Endothelial cell of umbilical vein (primary cell): ENCODE measurements at places on chromosomes 2 and 18.

DNA sequence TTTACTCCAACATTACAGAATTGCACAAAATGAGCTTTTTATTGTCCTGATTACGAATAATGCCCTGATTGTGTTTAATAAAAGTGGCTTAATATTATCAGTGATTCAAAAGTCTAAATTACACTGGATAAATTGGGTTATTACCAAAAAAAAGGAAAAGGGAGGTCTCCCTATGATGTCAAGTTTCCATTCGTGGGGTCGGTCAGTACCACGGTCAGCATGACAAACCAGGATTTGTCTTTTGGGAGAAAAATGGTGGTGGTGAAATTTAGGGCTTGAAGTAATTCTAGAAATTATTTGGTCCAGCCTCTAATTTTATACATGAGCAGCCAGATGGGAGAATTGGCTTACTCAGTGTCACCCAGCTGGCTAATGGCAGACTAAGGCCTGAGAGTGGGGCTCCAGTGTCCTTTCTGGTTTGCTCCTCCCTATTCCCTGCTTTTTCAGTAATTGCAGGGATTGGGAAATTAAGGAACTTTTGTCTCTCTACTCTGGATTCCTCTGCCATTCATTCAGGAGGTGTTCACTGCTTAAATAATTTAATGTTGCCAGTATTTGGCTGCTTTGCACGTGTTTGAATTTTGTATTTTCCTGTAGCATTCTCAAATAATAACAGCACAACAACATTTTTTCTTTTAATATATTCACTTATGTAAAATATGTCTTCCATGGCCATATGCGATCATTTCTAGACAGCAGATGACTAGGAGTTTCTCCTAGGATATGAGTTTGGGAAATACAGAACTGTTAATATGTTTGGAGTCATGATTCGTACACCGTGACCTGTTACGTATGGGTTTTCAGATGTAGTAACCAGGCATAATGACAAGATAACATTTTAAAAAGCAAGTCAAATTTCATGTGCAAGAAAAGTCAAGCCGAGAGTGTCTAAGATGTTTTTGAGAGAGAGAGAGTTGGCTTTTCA, 128.9 kb upstream of the NOSTRIN start:
- DNase-seq, result no peak

- DNase-seq, result no peak
Observed at GRCh38 chr2:52340171-52340570, 1308.2 kb upstream of the NRXN1 start.

DNA sequence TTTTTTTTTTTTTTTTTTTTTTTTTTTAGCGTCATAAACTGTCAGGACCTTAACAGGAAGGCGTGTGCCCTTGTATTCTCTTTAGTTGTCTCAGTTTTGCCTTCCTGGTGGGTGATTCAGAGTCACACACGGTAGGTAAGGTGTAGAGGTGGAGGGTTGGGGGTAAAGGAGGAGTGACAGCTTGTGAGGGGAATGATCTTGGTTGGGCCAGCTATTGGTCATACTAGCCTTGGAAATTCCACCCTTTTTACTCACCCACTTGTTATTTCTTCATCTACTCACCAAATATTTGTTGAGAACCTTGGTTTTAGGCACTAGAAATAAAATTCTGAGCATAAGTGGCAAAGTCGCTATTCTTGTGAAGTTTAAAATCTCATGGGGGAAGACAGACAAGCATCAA, 22.2 kb downstream of the SMIM21 start:
- no peak for DNase-seq

DNA sequence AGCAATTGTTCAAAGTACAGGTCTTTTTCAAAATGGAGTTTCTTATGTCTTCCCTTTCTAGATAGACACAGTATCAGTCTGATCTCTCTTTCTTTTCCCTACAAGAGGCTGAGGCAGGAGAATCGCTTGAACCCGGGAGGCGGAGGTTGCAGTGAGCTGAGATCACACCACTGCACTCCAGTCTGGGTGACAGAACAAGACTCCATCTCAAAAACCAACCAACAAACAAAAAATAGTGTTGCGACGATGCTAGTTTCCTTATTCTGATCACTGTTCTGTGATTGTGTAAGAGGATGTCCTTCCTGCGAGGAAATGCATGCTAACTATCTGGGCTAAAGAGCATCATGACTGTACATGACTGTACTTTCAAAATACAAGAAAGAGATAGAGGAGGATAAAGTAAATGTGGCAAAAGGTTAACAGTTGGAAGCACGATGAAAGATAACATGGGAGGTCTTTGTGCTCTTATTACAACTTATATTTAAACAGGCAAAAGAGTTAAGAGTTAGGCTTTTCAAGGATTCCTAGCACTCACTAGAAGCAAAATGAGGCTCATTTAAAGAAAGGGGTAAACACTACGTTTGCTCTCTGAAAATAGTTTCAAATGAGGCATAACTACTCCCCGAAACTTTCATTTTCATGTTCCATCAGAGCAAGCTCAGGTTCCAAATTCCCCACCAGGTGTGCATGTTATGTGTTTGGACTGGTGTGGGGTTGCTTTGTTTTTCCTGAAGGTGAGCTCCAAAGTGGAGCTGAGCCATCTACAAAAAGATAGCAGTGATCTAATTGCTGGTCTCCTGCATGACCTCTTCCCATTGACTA, 23.8 kb downstream of the SOWAHC start:
- no peak for DNase-seq

DNA sequence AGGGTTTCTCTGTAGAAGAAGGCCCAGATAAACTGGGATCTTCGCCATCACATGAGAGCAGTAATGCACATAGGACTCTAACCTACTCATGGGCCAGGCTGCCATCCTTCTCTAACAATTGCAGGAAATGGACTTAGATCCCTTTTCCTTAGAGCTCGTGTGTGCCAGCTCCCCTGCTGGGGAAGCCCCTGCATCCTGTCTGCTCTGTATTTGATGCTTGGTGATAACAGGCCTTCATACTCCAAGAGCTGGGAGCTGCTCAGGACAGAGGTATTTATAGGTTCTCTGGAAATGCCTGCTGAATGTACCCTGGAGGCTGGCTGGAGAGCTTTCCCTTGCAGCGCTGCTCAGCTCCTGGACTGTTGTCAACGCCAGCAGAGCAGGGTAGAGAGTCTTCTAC, 249.6 kb downstream of the MTX2 start:
- peak; percentile 98 for DNase-seq

GRCh38 chr18:28153485-28154065, 23.4 kb downstream of the CDH2 start:
- DNase-seq, result no peak

DNA sequence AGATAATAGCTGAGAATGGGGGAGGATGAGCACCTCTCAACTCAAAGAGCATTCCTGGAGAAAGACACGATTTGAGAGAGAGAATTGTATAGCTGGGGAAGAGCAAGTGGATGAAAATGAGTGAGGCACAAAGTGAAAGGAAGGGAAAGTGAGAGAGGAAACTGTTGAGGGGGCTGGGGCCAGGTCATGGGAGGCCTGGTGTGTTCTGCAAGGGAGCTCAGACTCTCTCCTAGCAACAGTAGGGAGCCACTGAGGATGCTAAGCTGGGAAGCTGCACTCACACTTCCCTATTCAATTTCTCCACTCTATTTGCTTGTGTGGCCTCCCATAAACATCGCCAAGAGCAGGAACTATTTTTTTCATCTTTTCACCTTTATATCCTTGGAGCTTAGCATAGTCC, 14.8 kb downstream of the EVA1A start:
- no peak for DNase-seq

DNA sequence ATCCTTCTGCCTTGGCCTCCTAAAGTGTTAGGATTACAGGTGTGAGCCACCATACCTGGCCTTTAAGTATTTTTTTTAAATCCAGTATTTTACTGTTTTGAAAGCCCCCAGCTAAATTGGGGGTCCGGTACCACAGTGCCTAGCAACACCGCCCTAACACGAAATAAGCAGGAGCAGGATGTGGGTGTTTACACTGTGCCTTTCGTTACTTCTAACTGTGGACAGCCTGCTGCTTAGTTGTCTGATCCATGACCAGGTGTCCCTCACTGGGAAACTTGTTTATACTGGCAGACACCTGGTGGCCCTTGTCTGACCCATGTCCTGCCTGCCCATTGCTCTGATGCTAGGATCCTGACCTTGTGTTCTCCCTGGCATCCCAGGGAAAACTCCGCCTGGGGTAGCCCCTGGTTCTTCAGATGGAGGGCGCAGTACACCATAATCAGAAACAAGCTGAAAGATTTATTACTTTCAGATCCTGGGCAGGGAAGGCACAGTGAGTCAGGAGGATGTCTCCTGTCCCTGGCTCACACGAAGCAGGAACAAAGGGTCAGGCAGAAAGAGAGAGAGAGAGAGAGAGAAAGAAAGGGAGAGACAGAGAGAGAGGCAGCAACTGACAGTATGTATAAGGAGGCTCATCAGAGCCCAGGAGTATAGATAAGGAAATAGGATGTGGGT, 55.7 kb downstream of the NCAPH start:
- DNase-seq, result no peak

GRCh38 chr18:75143851-75144250, 65.1 kb downstream of the PTGR3 start:
- DNase-seq, result no peak

- no peak for DNase-seq
Observed at GRCh38 chr2:120825370-120826259, 89.9 kb downstream of the GLI2 start.

GRCh38 chr18:74436158-74436769, 20.8 kb downstream of the DIPK1C start:
- no peak for DNase-seq

DNA sequence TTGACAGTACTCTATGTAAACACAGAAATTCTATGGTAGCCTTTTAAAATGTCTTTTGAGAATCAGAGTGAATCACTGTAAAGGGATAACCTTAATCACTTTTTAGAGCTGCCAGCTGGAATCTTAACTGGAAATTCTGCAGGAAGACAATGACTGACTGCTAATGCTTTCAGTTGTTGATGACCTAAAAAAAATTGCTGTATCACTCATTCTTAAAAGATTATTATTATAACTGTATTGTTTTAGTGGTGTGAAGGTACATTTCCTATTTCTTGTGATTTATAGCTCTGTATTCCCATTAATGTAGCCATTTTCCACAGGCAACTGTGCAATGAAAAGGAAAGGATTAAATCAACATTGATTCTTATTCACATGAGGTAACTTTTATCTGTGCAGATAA, 260.5 kb downstream of the CALCRL start:
- peak; percentile 89 for DNase-seq

DNA sequence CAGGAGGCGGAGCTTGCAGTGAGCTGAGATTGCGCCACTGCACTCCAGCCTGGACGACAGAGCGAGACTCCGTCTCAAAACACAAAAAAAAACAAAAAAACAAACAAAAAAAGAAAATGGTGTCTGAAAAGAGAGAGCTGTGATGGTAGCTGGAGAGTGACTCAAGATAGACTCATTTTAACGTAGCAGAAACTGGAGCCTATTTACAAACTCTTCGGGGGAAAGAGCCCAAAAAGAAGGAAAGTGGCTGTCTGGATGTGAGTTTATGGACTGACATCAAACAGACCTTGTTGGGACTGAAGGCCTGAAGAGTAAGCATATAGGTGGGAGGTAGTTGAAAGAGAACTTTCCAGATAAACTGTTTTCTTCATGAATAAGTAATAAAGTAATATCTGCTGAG, 51.8 kb downstream of the LIMS1 start:
- no peak for DNase-seq

DNA sequence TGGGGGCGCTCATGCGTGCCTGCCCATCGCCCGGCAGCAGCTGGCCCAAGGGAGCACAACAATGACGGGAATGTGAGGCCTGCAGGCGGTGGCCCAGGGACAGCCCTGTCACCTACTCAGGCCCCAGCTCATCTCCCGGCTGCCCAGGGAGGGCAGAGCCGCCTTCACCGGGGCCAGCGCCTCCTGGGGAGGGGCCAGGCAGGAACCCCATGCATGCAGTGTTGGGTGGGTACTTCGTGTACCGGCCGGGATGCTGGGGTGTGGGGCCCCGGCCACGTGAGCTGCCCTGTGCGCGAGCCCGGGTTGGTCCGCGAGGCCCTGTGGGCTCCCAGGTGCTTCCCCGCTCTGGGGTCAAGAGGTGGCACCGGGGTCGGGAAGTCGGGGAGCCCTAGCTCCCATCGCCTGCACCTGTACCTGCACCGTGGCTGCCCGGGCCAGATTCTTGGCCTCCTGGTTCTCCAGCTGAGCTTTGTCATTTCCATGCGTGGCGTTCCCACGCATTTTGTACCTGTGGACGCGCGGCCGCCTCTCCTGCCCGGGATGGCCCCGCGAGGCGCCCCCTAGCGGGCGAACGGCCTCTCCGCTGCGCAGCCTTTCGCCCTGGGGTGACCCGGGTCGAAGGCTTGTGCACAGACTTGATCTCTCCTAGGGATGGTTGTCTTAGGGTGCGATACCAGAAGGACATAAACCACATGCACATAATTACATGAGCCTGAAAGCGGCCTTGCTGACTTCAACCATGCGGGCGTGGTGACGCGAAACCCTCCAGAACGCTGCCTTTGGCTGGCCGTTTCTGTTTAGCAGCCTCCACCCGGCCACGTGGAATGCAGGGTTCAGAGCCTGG, 950 bp downstream of the KLHL30 start:
- DNase-seq, result no peak

DNA sequence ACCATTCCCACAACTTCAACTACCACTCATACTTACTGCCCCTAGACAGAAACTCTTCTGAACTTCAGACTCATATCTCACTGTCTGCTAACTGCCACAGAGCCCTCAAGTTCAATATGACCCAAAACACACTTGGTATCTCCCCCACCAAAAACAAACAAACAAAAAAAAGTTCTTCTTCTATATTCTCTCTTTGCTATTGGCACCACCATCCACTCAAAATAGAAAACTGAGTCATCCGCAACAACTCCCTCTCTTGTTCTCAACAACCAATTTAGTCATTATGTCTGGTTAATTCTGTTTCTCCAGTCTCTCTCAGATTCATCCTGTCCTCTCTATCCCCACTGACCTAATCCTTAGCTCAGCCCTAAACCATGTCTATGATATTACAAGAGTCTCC, 7.2 kb upstream of the DCTN1 start:
- no peak for DNase-seq

- DNase-seq, result peak; percentile 47
Observed at GRCh38 chr2:159795841-159796690, 1.9 kb downstream of the CD302 start.

GRCh38 chr2:202007015-202007982, 26.4 kb upstream of the FZD7 start:
- DNase-seq, result no peak

- DNase-seq, result no peak
Observed at GRCh38 chr2:201955702-201956141, 77.9 kb upstream of the FZD7 start.

GRCh38 chr18:35564795-35565453, 16.6 kb upstream of the GALNT1 start:
- DNase-seq, result no peak

DNA sequence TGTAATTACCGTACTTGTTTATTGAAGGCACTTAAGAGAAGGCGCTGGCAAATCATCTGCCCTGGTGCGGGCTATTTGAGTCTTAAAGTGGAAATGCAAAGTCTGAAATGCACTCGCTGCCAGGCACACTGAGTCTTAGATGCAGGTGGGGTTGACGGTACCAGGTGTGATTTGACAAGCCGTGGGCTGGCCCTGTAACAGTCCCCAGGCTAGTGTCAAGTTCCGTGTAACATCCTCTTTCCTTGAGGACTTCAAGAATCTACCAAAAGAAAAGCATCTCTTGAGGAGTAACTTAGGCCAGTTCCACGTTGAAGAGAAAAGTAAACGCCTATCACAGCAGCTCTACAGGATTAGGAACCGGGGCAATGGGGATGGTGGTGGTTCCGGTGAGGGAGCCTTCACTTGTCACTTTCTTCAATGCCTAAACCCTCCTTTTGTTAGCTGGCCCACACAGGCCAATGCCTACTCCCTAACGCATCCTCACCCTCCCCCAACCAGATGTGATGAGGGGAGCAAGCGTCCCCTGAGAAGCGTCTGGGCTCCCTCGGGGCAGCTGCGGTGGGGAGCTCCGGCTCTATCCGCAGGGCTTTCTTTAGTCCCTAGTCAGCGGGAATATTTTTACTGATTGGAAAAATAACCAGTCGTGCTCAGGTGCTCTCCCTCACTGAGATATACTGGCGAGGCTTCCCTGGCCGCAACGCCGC, 1.5 kb upstream of the UGP2 start:
- no peak for DNase-seq
